ENCODE measurements at places on chromosomes 3 and 15. TPM values are rescaled to one million over a fixed set of nuclear protein-coding genes. Genes with fewer than 3 reads are reported as not detected.
A peak's percentile ranks its signal among the peaks of the same experiment; 100 is the strongest.

The ADGRG7 gene
- polyA plus RNA-seq = 0.08 TPM

The CCDC54 gene
- 0.36 TPM for polyA plus RNA-seq

The BLM gene
- 10.5 TPM for polyA plus RNA-seq

The CLRN1 gene
- not detected for polyA plus RNA-seq

The EPHA6 gene
- 1.0 TPM for polyA plus RNA-seq

The GALNT15 gene
- 2.1 TPM for polyA plus RNA-seq

GRCh38 chr3:127735767-127736693, 63.3 kb downstream of the ABTB1 start:
- DNase-seq = peak; percentile 49

DNA sequence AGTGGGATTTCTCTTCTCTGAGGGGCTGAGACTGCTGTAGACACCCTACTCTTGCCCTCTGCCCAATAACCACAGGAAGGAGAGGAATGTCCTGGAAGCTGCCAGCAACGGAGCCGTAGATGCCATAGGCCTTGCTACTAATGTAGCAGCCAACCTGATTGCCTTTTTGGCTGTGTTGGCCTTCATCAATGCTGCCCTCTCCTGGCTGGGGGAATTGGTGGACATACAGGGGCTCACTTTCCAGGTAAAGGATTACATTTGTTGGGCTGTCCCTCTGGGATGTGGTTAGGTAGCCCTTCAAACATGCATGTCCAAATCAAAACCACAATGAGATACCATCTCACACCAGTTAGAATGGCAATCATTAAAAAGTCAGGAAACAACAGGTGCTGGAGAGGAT, 16.1 kb downstream of the SLC28A2 start:
- no peak for DNase-seq

- DNase-seq = no peak
These were observed 1043.8 kb downstream of the OTOL1 start for GRCh38 chr3:162540421-162540820.

DNA sequence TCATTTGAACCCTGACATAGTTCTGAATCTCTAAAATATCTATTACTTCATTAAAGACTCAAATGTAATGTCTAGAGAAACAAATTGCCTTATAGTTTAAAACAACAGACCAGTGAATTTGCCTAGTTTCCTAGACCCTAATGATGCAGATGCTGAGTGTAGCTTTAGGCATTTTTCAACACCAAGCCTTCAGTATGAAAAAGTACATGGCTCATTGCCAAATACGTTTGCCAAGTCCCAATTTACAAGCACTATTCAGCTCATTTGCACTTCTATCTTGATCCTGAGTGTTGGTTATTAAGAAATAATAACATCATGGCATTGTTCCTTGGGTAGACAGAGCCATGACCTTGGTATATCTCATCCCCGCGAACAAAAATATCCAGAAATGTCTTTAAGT, 46.8 kb downstream of the EOMES start:
- no peak for DNase-seq

DNA sequence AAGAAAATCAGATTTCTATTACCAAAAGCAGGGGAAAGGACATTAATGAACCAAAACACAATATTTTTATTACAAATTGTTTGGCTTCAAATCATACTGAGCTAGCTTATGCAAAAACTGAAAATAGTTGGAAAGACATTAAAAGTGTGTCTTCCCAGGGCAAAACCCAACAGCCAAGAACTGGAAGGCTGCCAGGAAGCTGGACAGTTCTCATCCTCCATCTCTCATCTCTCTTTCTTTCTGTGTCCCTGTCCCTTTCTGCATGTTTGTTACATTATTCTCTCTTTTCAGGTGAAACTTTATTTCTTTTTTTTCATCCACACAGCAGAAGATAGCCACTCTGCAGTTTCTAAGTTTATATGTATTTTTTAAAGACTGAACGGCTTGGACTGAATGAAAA, 41.1 kb upstream of the SNTN start:
- DNase-seq = no peak

DNA sequence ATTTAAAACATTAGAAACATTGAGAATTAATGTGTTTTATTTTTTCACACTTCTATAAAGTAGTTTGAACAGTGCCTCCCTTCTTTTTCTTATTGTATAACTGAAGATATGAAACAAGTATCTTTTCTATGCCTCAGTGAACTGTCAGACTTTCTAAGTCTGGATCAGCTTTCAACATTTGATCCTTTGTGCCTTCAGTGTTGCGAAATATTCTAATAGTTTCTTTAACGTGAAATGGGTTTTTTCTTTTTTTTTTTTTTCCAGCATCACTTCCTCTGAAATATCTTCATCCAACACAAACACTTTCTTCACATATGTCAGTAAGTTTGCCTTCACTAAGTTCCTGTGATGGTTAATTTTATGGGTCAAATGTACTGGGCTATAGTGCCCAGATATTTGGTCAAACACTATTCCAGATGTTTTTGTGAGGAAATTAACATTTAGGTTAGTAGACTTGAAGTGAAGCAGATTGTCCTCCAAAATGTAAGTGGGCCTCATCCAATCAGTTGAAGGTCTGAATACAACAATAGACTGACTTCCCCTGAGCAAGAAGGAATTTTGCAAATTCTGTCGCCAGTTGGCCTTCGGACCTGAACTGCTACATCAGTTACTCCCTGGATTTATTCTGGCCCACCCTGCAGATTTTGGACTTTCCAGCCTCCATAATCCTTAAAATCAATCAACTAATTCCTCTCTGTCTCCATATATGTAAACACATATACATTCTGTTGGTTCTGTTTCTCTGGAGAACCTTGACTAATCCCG, 6.4 kb upstream of the CPOX start:
- no peak for DNase-seq

DNA sequence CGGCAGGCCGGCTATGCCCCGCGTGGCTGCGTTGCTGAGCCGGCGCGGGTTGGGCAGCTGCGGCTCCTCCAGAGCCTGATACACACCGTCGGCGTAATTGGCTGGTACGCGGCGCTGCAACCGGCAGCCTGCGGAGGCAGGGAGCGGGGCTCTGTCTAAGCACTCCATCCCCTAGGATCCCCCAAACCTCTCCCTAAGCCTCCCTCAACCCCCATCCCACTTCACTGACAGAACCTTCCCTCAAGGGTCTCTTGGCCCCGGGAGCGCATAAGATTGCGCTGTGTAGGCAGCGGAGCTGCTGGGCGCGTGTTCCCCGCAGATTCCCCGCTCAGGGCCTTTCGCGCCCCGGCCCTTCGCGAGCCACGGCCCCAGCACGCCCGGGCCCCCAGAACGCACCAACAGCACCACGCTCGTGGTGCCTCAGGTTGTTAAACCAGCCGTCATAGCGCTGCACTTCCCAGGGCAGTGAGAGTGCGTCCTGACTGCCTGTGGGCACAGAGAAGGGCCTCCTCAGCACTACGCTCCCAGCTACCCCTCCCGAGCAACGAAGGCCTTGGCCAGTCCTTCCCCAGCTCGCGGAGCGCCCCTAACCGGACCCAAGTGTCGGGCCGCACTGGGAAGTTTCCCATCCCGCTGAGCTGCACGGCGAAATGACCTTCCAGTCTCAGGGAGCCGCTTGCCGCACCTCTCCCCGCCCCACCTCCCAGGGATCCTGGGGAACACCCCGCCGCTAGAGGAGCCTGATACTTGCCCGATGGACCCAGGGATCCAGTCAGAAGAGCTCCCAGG, 1.2 kb downstream of the DUOX2 start:
- DNase-seq = no peak

DNA sequence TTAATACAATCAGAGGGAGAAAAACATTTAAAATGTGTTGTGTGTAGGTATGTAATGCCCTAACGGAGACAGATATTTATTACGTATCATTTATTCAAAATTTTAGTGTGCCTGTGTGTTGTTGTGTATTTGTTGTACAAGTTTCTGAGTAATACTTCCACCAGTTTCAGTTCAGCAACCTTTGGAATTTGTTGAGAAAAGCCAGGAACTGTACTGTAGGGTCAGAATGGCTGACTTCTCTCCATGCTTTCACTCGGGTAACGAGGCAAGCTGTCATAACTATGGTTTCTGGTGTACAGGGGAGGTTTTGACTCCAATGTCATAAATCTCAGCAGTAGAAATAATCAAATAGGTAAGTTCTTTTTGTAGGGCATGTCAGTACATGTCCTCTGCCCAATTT, 23.8 kb upstream of the CNTN6 start:
- no peak for DNase-seq

- no peak for DNase-seq
These were observed 33.1 kb downstream of the TP63 start for GRCh38 chr3:189664311-189664710.

GRCh38 chr3:81261996-81262395, 499.4 kb downstream of the GBE1 start:
- DNase-seq = no peak

GRCh38 chr3:186909078-186909853, 21.1 kb upstream of the ST6GAL1 start:
- DNase-seq = no peak

- no peak for DNase-seq
These were observed 559.3 kb downstream of the MECOM start for GRCh38 chr3:169103951-169104941.

DNA sequence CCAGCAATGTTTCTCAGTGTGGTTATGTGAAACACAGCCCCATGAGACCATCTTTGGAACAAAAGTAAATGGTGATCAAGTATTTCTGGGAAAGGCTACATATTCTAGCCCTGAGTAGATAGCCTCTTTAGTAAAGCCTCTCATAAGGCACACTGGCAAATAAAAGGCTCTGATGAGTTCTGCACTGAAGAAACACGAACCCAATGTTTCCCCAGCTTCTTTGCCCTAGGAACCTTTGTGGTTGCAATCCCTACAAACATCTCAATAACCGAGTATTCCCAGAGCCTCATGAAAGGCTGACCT, 41.8 kb downstream of the RAB6B start:
- no peak for DNase-seq

- no peak for DNase-seq
These were observed 2.7 kb downstream of the FBXO40 start for GRCh38 chr3:121595765-121596406.

DNA sequence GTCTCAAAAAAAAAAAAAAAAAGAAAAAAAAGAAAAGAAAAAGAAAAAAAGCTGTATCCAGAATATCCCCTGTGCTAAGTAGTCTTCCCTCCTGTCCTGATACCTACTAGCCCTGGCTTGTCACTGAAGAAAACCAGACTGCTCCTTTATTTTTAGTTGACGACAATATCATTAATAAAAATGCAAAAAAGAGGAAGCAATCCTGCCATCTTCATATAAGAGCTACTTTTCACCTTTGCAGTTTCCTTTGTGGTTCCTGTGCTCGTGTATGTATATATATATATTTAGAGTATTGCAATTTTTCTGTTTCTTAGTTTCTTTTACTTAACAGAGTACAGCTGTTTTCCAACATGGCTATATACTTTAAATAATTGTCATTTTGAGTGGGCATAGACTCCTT, 13.6 kb downstream of the C3orf20 start:
- DNase-seq = no peak

GRCh38 chr15:89912674-89913396, at the start of gene ARPIN:
Gene ARPIN, minus strand, starts transcription at chr15:89912952. Its CDS starts 117 bp downstream, at chr15:89912835.
- DNase-seq = no peak
